SJSA1 (cell line): ENCODE measurements at places on chromosomes 1 and 21. TPM values are rescaled to one million over a fixed set of nuclear protein-coding genes. Genes with fewer than 3 reads are reported as not detected.

DNA sequence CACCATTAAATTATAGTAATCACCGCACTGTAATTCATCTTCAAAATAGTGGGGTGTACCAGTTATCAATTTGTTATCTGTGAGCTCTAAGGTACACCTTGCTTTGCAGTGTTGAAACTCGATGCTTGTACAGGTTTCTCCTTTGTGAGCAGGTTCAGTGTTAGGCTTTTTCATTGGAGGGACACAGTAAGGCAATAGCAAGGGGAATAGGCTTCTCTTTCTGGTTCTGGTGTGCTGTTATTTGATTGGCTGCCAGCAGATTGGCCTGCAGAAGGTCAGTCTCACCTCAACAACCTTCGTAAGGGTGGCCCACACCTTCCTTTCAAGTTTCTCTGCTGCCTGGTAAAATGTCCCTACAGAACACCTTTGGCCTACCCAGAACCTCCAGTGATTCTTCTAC is 76.2 kb upstream of the B3GALT2 start:
- no peak for DNase-seq

- no peak for DNase-seq
Measured at GRCh38 chr1:41474490-41475271, 9.8 kb downstream of the EDN2 start.

- DNase-seq: no peak
Measured at GRCh38 chr1:62235576-62235975, 40.9 kb downstream of the L1TD1 start.

DNA sequence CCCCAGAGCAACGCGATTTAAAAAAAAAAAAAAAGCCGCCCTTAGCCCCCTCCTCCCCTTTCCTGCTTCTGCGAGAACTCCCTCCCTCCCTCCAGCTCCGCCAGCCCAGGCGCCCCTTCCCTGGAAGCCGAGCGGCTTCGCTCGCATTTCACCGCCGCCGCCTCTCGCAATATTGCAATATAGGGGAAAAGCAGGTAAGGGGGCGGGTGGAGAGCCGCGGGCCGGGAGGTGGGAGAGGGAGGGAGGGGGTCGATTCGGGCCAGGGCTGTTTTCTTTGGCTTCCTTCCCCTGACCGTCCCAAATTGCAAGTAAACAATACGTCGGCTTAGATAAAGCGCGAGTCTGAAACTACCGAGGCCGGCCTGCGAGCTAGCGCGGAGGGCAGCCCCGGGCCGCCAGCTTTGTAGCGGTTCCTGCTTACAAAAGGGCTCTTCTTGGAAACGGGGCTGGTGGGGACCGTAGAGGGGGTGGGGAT is 408 bp downstream of the LMO4 start:
- no peak for DNase-seq

DNA sequence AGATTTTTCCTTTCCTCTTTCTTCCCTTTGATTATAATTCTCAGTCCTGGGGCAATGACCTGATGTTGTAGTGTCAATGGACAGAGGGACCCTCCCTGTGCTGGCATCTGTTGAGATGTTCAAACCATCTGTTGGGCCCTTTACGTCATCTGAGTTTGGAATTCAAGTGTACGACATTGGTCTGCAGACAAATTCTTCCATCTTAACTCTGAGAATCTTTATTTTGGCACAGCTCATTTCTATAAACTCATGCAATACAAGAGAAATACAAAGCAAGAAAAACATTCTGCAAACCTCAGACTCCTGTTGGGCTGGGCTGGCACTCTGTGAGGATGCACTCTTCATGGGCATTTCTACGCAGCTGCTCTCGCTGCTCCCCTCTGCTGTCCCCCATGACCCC is 54.2 kb downstream of the IFI44 start:
- no peak for DNase-seq

GRCh38 chr1:30691480-30691879 is 31.9 kb downstream of the MATN1 start:
- DNase-seq: no peak

The PRELP gene
- not detected in 2 replicates for total RNA-seq

The MX1 gene
- 6.6 and 9.1 TPM in 2 replicates for total RNA-seq

The FAM72C gene
- 3.7 and 6.1 TPM in 2 replicates for total RNA-seq

The SLC9C2 gene
- not detected in 2 replicates for total RNA-seq

The GUCA2A gene
- not detected in 2 replicates for total RNA-seq

The GREM2 gene
- total RNA-seq: 0.03 TPM in 1 of 2 replicates, not detected in the other

The SPATA17 gene
- 0.29 TPM in 1 of 2 replicates, not detected in the other for total RNA-seq

The SPATA21 gene
- total RNA-seq: not detected in 2 replicates
